ENCODE measurements at places on chromosomes 3 and 15.

DNA sequence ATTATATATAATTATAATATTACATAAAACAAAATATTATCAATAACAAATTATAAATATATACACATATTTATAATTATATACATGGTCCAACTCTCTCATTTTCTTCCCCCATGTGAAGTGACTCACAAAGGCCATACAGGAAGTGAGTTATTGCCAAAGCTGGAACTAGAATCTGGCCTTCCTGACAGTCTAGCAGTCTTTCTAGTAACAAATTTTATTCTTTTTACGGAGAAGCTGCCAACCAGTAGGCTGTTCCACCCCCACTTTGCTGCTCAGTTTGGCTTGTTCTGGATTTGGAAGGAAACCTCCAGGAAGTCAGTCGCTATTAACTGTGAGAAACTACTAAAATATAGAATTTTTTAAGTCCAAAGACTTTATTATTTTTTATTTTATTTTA lies 79.6 kb downstream of the DHX36 start:
- no peak for DNase-seq

DNA sequence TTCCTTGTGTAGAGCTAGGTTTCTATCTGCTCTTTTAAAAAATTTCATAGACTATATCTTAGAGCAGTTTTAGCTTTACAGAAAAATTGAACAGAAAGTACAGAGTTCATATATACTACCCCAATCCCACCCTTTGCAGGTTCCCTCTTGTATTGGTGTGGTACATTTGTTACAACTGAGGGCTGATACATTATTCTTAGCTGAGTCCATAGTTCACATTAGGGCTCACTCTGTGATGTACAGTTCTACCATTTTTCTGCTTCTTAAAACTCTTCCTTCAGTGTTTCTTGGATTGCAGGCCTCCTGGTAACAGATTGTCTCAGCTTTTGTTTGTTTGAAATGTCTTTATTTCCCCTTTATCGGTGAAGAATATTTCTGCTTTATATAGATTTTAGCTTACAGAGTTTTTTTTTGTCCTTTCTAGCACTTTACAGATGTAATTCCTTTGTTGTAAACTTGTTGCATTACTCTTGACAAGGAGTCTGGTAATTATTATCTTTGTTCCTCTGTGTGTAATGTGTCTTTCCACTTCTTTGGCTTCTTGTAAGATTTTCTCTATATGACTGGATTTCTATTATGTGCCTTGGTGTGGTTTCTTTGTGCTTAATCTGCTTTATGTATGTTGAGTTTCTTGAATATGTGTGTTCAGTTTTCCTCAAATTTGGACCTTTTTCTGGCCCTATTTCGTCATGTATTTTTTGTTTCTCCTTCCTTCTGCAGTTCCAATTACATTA lies 25.3 kb downstream of the MEF2A start:
- DNase-seq: no peak

DNA sequence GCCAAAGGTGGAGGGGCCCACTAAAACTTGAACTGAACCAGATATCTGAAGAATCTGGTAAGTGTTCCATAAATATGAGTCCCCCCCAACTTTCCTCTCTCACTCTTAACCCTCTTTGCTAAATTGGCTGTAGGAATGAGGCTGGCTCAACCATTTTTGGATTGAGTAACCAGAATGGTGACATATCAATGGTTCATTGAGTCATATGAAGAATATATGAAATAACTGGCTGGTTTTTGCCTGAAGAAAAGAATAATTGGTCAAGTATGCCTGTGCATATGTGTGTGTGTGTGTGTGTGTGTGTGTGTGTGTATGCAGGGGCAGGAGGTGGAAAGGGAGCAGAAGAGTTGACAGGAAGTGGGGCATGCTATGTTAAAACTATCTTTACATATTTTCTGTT lies 472.9 kb upstream of the THBS1 start:
- DNase-seq: no peak

GRCh38 chr3:173630849-173631248 lies 233.3 kb downstream of the NLGN1 start:
- DNase-seq: no peak

All from WERI-Rb-1 (cell line).